Chondrocyte (in vitro differentiated cells): ENCODE measurements at places on chromosomes 6 and 20. TPM values are rescaled to one million over a fixed set of nuclear protein-coding genes. Genes with fewer than 3 reads are reported as not detected.

DNA sequence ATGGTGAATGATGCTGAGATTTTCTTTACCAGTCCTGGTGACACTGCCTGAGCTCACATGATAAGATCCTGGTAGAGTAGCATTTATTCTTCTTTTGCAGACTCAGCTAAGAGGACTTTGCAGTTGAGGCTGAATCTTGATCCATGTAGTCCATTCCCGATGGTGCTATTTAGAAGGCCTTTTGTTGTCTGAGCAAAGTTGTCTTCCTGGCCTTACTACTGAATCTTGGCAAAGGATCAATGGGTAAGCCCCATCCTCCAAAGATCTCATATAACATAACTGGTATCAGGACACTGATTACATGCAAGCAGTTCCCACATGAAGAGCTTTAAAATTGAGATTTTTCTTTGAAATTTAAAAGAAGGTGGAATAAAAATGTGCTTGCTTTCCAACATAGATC, 291.6 kb downstream of the SOX4 start:
- DNase-seq, result no peak

GRCh38 chr20:63083831-63084562, 77.2 kb upstream of the BHLHE23 start:
- peak; percentile 67 for DNase-seq

- DNase-seq, result no peak
These were observed 59.2 kb downstream of the TRAM2 start for GRCh38 chr6:52517502-52518278.

DNA sequence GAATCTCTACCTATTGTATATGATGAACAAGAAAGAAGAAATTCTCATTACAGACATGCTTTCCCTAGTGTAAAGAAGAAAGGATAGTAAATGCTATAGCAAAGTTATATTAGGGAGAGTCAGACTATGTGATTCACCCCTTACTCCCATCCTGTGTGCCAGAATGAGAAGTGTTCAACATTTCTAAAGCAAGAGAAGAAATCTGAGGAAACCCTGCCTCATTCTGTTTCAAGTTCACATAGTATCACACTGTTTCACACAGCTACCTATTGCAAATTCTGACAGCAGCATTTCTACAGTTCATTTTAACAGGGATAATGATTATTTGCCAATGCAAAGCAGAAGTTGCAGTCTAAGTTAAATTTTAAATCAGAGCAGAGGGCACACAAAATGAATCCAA, 267.2 kb upstream of the TCF21 start:
- no peak for DNase-seq

The MYLIP gene
- total RNA-seq, result 15.9 to 23.1 TPM (median 16.6 TPM) in 3 replicates

GRCh38 chr6:52672412-52673025, 1.6 kb downstream of the TMEM14A start:
- no peak for DNase-seq

- DNase-seq, result no peak
These were observed 292.5 kb upstream of the SGK1 start for GRCh38 chr6:134610411-134610810.

The FKBP1C gene
- total RNA-seq, result 0.44 to 0.82 TPM (median 0.75 TPM) in 3 replicates
